ENCODE measurements at places on chromosomes 7 and 10. TPM values are rescaled to one million over a fixed set of nuclear protein-coding genes. Genes with fewer than 3 reads are reported as not detected.

Gene ADAP1
- 9.9 TPM for total RNA-seq

Gene FRMPD2
- under 0.01 TPM for total RNA-seq

Gene MET
- total RNA-seq, result 276 TPM

Gene MACC1
- total RNA-seq, result 38.3 TPM

Gene EPHA1
- total RNA-seq, result 53.9 TPM

Gene PRKRIP1
- total RNA-seq, result 16.0 TPM

Gene ANKRD1
- 1.4 TPM for total RNA-seq

Gene GHRHR
- not detected for total RNA-seq

Gene PTPRN2
- under 0.01 TPM for total RNA-seq

Gene FXYD4
- total RNA-seq, result not detected

Gene OR2A7
- total RNA-seq, result 1.6 TPM

Gene DGKI
- under 0.01 TPM for total RNA-seq

Gene FAM131B
- total RNA-seq, result 0.34 TPM

Gene PLEKHA8
- total RNA-seq, result 26.7 TPM

Gene IMMP2L
- total RNA-seq, result 28.2 TPM

Gene TEX47
- total RNA-seq, result not detected

Gene EN2
- total RNA-seq, result under 0.01 TPM

Gene GSTO2
- total RNA-seq, result 6.5 TPM

Gene NIPSNAP2
- 50.6 TPM for total RNA-seq

Gene CPA2
- total RNA-seq, result not detected

Gene PIP
- total RNA-seq, result not detected

Gene EVX1
- total RNA-seq, result not detected

Gene HOXA3
- total RNA-seq, result not detected

Gene LRRC18
- total RNA-seq, result not detected

Gene HOGA1
- 0.34 TPM for total RNA-seq

Gene ADCY1
- 0.68 TPM for total RNA-seq

Gene CNTNAP2
- 2.1 TPM for total RNA-seq

Gene CLCN1
- not detected for total RNA-seq

Gene HOXA10
- total RNA-seq, result not detected

Gene CALHM1
- total RNA-seq, result not detected

Gene LUC7L2
- 75.5 TPM for total RNA-seq

Gene AQP1
- total RNA-seq, result 0.14 TPM

Gene RASA4B
- 1.0 TPM for total RNA-seq

Gene IFIT5
- total RNA-seq, result 7.9 TPM

Gene NODAL
- total RNA-seq, result not detected

Gene SKIDA1
- total RNA-seq, result 0.07 TPM

Gene AOAH
- total RNA-seq, result not detected

Gene STOX1
- under 0.01 TPM for total RNA-seq

Gene CNPY1
- not detected for total RNA-seq

Gene TSPAN15
- 4.4 TPM for total RNA-seq

Gene ASL
- total RNA-seq, result 28.4 TPM

Gene NAT16
- not detected for total RNA-seq

Gene SH2D4B
- total RNA-seq, result under 0.01 TPM

Gene UCMA
- total RNA-seq, result not detected

Gene CTNNA3
- total RNA-seq, result under 0.01 TPM

Gene ZNF425
- total RNA-seq, result 4.4 TPM

Gene DEPP1
- 3.7 TPM for total RNA-seq
